Colonic mucosa (tissue), 4 donors: ENCODE measurements at places on chromosomes 1 and 21. TPM values are rescaled to one million over a fixed set of nuclear protein-coding genes. Genes with fewer than 3 reads are reported as not detected.
A peak's percentile ranks its signal among the peaks of the same experiment; 100 is the strongest.

DNA sequence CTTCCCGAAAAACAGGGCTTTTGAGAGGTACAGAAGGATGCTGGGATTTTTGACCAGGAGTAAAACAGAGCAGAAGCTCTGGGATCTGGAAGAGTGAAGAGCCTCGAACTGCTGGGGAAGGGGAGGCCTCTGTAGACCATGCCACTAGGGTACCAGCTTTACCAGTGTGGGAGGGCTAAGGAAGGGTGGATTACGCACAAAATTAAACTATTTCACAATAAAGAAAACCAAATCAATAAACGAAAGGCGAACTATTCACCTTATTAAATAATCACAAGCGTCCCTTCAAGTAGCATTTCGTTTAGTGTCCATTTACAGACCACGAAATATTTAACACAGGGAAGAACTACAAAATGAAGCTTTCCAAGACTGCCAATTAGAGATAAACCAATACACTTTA lies 723 bp downstream of the CZIB start:
- DNase-seq, result no peak
- no peaks in the 10 kb centered on the region for H3K36me3 ChIP-seq

DNA sequence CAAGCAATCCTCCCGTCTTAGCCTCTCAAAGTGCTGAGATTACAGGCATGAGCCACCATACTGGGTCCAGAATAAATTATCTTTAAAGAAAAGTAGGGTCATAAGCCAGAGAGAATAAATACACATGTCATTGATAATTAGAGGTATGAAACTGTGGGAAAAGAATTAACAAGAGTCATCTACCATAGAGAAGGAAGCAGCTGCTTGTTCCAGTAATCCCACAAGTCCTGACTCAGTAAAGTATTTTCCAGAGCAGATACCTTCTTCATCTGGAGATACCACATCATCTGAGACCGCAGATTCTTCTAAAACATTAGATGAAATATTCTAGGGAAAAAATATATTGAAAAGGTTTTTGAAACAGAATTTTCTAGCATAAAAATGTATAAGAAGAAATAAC lies 55.7 kb downstream of the USP1 start:
- no peak for DNase-seq
- no peak overlapping the region for H3K4me3 ChIP-seq
- no peaks in the 10 kb centered on the region for H3K4me1 ChIP-seq
- no peaks in the 10 kb centered on the region for H3K27me3 ChIP-seq
- no peaks in the 10 kb centered on the region for H3K36me3 ChIP-seq
- no peak overlapping the region for H3K27ac ChIP-seq

DNA sequence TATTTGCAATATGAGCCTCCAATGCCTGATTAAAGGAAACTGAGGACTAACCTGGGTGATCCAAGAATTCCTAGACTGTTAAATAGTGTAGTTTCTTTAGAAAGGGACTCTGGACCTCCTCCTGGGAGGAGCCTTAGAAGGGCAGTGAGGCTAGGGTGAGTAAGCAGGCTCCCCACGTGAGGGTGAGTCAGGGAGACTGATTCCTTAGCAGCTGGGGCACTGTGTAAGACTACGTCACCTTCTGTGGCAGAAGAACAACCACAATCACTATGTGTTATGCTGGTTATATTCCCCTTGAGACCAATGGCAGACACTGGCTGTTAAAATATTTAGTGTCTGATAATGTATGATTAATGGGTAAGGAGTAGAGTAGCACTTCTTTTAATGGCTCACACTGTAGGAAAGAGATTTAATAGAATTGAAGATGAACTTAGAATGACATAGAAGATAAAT lies 53.3 kb upstream of the SYT14 start:
- no peaks in the 10 kb centered on the region for H3K36me3 ChIP-seq
- DNase-seq, result peak; percentile 39
- no peaks in the 10 kb centered on the region for H3K4me1 ChIP-seq
- no peak overlapping the region for H3K4me3 ChIP-seq
- no peaks in the 10 kb centered on the region for H3K27me3 ChIP-seq
- H3K27ac ChIP-seq, result no peak overlapping the region

GRCh38 chr1:233707153-233707879 lies 93.4 kb downstream of the KCNK1 start:
- peak overlapping the region; percentile 8 for H3K27ac ChIP-seq
- no peaks in the 10 kb centered on the region for H3K27me3 ChIP-seq
- no peaks in the 10 kb centered on the region for H3K4me1 ChIP-seq
- no peak overlapping the region for H3K4me3 ChIP-seq

- H3K4me3 ChIP-seq, result no peak overlapping the region
- H3K27ac ChIP-seq, result no peak overlapping the region
- no peaks in the 10 kb centered on the region for H3K27me3 ChIP-seq
- DNase-seq, result no peak
Measured at GRCh38 chr1:186937016-186937670, 108.4 kb downstream of the PLA2G4A start.

DNA sequence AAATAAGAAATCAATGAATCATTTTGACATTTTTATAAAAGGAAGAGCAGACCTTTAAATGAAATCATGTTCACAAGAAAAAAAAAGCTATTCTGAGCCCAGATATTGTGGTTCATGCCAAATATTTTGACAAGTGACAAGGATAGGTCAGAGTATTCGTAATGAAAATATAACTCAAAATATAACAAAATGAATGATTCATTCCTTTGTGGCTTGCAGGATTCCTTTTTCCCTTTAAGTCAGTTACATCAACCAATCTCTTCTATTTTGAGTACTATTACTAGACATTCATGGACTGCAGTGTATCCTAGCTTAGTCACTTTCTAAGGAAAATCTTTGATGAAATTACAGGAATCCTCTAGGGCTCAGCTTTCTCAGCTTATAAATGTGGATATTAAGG lies 188.7 kb downstream of the COL11A1 start:
- no peak overlapping the region for H3K27ac ChIP-seq
- no peaks in the 10 kb centered on the region for H3K27me3 ChIP-seq
- H3K4me1 ChIP-seq, result no peaks in the 10 kb centered on the region
- H3K36me3 ChIP-seq, result no peaks in the 10 kb centered on the region
- DNase-seq, result no peak

- no peaks in the 10 kb centered on the region for H3K36me3 ChIP-seq
- no peaks in the 10 kb centered on the region for H3K4me1 ChIP-seq
- no peak for DNase-seq
- H3K27me3 ChIP-seq, result no peaks in the 10 kb centered on the region
Measured at GRCh38 chr1:106748606-106749005, 307.9 kb upstream of the PRMT6 start.

GRCh38 chr1:219902951-219903350 lies 25.4 kb downstream of the SLC30A10 start:
- no peaks in the 10 kb centered on the region for H3K36me3 ChIP-seq
- H3K27ac ChIP-seq, result no peak overlapping the region
- no peak overlapping the region for H3K4me3 ChIP-seq

DNA sequence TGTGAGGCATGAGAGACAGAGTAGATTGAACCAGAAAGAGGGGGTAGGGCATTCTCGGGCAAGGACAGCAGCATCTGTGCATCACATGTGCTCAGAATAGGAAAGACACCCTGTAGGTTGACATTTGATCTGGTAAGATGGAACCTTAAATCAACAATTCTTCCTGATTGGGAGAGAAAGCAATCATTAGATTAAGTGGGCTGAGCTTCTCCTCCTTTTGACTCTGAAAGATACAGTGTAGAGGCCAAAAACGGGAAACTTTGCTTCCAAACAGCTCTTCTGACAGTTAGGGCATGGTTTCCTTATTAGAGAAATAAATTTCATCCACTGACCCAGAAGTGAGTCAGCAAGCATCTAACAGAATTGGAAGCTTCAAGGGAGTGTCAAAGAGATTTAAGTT lies 9.7 kb downstream of the KIF14 start:
- H3K27ac ChIP-seq, result no peak overlapping the region
- H3K4me1 ChIP-seq, result no peaks in the 10 kb centered on the region
- no peaks in the 10 kb centered on the region for H3K27me3 ChIP-seq
- no peaks in the 10 kb centered on the region for H3K36me3 ChIP-seq

- no peak for DNase-seq
- no peaks in the 10 kb centered on the region for H3K4me1 ChIP-seq
- no peak overlapping the region for H3K4me3 ChIP-seq
- peaks cover 6% of the 10 kb centered on the region for H3K36me3 ChIP-seq
Measured at GRCh38 chr1:201493757-201494617, 12.9 kb downstream of the CSRP1 start.

GRCh38 chr1:167223144-167224103 lies 2.7 kb downstream of the POU2F1 start:
- no peaks in the 10 kb centered on the region for H3K27me3 ChIP-seq
- no peak overlapping the region for H3K4me3 ChIP-seq
- no peaks in the 10 kb centered on the region for H3K4me1 ChIP-seq
- no peaks in the 10 kb centered on the region for H3K36me3 ChIP-seq

DNA sequence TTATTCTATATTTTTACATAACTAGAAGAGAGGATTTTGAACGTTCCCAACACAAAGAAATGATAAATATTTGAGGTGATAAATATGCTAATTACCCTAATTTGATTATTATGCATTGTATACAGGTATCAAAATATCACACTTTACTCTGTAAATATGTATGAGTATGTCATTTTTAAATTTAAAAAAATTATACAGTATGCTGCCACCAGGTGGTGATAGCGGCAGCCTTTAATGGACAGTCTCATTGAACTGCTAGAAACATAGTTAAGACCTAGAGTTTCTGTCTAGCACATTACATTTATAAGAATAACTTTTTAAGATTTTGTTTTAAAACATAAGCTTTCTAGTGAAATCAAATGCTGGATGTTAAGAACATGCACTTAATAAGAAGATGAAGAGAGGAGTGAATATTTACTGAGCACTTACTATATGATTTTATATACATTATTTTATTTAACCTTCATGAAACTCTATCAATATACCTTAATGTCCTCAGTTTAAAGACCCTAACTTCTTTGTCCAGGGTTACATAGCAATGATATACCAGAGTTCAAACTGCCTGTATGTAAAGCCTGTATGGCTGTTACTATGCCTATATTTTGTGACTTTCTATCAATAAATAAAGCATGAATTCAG lies 207.1 kb downstream of the NUF2 start:
- no peaks in the 10 kb centered on the region for H3K4me1 ChIP-seq
- no peaks in the 10 kb centered on the region for H3K36me3 ChIP-seq
- DNase-seq, result peak; percentile 26

DNA sequence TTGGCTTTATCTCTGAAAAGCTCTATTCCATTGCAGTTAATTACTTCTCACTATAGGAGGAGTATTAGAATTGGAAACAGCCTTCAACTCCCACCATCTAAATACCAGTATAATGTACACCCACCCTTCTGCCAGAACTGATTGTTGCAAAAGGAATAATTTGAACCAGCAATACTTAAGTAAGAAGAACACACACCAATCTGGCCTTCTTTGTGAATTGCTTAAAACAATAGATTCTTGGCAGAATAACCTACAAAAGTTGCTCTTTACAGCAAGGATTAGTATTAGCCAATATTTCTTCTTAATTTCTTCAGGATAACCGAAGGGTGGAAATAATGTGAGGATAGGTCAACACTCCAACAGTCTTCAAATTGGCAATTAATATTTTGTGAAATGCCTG lies 54.9 kb upstream of the ADAMTS5 start:
- H3K27me3 ChIP-seq, result no peaks in the 10 kb centered on the region
- H3K4me1 ChIP-seq, result no peaks in the 10 kb centered on the region
- no peaks in the 10 kb centered on the region for H3K36me3 ChIP-seq
- no peak overlapping the region for H3K27ac ChIP-seq
- no peak for DNase-seq

DNA sequence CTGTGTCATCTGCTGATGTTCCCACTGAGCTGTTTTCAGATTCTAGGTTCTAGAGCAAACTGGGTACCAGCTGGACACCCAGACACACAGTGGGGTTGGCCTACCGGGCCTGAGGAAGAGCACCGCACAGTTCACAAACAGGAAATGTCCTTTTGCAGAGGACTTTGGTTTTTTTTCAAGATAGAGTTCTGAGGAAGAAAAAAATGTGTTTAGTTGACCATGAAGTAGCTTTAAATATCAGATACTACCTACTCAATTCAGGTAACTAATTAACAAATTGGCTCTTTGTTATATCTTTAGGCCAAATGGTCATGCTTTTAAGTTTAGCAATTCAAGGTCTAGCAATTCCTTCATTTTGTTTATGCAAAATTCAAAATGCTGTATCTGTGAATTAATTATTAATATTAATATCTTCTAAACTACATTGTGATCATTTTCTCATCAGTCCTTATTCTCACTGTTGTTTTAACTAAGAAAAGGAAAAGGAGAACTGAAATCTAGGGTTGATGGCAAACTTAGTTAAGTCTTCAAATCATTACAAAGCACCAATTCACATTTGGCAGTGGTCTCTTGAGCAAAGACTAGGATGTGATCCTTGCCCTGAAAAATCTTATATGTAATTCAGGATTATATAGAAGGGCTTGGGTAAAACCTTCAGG lies 17.2 kb upstream of the NCF2 start:
- no peaks in the 10 kb centered on the region for H3K36me3 ChIP-seq
- H3K27ac ChIP-seq, result no peak overlapping the region
- no peaks in the 10 kb centered on the region for H3K4me1 ChIP-seq
- no peak for DNase-seq
- no peak overlapping the region for H3K4me3 ChIP-seq
- no peaks in the 10 kb centered on the region for H3K27me3 ChIP-seq

DNA sequence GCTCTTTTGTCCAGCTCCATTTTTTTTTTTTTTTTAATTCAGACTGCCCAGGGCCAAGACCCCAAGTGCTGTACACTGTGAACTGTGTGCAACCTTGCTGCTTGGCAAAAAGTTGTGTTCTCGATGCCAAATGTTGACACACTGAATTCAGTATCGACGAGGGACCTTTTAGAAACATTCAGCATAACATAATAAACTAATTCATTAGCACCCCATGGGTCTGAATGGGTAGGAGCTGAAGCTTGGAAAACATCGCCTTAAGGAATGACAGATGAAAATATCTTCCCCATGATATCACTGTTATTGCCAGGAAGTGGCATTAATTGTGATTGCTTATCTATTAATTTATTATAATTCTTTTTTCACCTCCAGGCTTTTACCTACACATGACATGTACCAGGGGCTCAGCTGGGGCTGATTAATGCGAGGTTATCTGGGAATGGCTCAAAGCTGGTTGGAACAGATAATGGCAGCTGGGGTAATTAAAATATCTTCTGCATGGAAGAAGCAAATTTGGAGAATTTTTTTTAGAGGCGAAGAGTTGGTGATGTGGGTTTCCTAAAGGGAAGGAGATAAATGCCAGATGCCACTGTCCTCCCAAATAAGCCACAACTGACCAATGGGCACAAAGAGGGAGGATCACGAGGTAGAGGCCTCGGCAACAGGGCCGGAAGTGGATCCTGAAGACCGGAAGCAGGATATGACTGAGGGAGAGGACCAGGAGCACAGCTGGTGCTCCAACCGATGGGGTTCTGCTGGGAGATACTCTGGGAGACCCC lies 169.3 kb downstream of the GRIK3 start:
- no peak overlapping the region for H3K27ac ChIP-seq
- H3K4me1 ChIP-seq, result no peaks in the 10 kb centered on the region
- no peaks in the 10 kb centered on the region for H3K36me3 ChIP-seq

- H3K36me3 ChIP-seq, result no peaks in the 10 kb centered on the region
- H3K27me3 ChIP-seq, result no peaks in the 10 kb centered on the region
- H3K27ac ChIP-seq, result no peak overlapping the region
- H3K4me3 ChIP-seq, result no peak overlapping the region
Measured at GRCh38 chr1:43750083-43750482, 42.7 kb downstream of the ST3GAL3 start.

Gene DMBX1
- total RNA-seq, result not detected

Gene ILDR2
- 2.7 TPM for total RNA-seq

Gene CFAP141
- total RNA-seq, result not detected

Gene LENEP
- not detected for total RNA-seq

Gene LCE6A
- total RNA-seq, result not detected

Gene PROK1
- not detected for total RNA-seq

Gene MX2
- 2.5 TPM for total RNA-seq
